GM23338 (cell line): ENCODE measurements at places on chromosomes 1 and 21.

DNA sequence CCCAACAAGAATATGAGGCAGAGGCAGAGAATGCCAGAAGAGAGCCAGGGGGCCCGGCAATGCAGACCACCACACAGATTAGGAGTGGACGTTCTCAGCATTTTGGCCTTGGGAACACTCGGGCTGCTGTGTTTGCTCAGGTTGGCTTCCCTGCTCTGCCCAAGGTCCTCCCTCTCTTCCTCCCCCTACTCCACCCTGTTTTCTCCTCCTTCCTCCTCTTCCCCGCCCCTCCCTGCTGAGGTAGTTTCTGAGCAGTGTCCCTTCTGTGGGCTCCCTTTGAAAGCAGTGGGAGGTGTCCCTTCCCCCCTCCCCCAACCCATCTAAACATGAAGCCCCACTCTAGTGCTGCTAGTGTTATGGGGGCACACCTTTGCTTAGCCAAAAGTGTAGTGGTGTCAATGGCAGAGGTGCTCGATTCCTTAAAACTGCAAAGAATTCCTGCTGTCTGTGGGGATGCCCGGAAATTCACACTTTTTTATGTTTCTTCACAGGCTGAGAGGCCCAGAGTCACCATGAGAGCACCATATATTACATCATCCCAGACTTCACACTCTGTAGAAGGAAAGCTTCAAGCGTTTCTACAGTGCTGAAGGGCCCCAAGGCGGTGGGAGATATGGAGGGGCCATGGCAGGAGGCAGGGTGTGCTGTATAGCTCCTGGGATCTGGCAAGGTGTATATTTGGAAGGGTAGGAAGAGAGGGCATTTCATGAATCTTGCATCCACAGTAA lies at the start of gene HHIPL2:
HHIPL2 (minus strand) TSS at position 161 of the 728 bp plus-strand sequence; CDS start at position 101, 60 bp downstream.
- peak; percentile 14 for DNase-seq

DNA sequence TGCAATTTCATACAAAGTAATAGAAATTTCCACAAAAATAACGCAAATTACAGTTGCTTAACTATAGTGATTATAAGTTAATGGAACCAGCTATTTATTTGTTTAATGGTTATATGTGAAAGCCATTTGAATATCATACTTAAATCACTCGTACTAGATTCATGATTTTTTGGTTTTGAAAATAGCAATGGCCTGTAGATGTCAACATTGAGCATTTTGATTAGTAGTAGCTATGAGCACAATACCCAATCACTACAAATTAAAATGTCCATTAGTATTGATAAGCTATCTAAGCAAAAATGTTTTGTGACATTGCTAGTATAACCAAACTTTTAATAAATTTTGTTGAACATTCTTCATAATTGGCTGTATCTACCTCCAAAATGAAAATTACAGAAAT lies 10.0 kb downstream of the COL24A1 start:
- no peak for DNase-seq

DNA sequence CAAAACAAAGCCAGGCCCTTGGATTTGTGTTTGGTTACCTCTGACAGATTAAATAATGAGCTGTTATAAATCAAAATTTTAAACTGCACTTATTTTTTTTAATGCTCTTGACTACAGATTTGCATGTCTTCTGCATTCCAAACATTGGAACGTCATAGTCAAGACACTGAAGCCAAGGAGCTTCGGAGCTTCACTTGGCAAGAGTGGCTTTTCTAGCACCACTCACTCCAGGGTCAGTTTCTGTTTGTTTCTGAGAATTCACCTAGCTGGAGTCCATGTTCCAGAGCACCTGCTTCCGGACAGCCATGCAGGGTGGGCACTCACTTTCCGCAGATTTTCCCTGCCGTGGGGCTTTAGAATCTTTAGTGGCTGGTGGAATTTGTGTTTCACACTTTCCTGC lies 202.9 kb downstream of the ZP4 start:
- no peak for DNase-seq

DNA sequence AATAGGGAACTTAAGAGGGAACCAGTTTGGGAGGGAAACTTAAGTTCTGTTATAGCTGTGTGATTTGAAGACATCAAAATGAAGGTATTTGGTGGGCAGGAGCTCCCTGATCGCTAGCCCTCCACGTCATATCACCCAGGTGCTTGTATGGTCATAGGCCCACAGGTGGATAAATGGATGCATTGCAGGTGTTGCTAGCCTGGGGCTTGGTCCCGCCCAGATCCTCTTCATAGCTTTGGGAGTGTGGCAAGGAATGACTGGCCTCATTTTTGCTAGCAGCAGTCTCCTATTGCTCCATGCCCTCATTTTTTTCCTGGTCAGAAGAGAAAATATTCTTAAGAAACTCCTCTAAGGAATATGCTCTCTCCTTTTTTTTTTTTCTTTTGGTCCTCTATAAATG lies 11.3 kb downstream of the GNPAT start:
- peak; percentile 21 for DNase-seq

- no peak for DNase-seq
Observed at GRCh38 chr21:16891821-16892220, 621.0 kb upstream of the CXADR start.

GRCh38 chr21:45290948-45291612 lies 3.4 kb upstream of the POFUT2 start:
- DNase-seq: no peak

GRCh38 chr21:42456457-42456856 lies 39.6 kb downstream of the RSPH1 start:
- DNase-seq: no peak

GRCh38 chr1:153513023-153513422 lies 22.8 kb downstream of the S100A6 start:
- no peak for DNase-seq

DNA sequence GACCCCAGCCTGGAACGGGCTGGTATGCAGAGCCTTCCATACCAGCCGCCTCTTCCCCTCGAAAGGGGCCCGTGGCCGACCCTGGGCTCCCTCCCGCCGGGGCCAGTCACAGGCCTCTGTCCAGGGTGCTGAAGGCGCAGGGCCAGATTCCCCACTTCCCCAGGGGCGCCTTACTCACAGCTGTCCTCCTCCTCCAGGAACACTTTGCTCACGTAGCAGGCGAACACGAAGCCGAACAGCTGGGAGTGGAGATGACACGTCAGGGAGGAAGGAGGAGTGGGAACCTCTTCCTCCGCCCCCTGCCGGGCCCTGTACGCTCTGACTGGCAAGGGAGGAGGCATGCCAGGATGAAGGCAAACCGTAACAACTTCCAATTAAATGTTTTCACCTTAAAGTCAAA lies 57.3 kb downstream of the NKAIN1 start:
- DNase-seq: peak; percentile 91

- no peak for DNase-seq
Observed at GRCh38 chr21:46173573-46173972, 10.7 kb downstream of the SPATC1L start.

- DNase-seq: no peak
Observed at GRCh38 chr1:155650231-155650757, 38.3 kb downstream of the YY1AP1 start.

- DNase-seq: no peak
Observed at GRCh38 chr1:92411511-92411910, 75.2 kb downstream of the GFI1 start.

DNA sequence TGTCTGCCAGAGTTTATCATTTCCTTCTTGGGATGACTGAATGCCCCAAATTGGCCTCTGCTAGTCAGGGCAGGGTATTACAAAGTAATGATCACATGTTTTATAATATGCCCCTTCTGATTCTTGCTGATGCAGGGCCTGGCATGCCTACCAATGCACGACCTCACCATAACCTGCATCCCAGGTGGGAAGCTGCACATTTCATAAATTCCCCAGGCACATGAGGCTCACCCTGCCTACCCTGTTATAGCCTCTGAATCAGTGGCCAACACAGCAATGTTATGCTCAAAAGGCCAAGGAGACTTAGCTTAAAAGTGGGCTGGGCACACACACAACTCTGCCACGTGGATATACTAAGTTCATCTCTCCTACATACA lies 28.0 kb upstream of the XPR1 start:
- no peak for DNase-seq

- DNase-seq: no peak
Observed at GRCh38 chr1:29638281-29638680, 402.0 kb downstream of the PTPRU start.

GRCh38 chr1:241639623-241640148 lies 483 bp downstream of the CHML start:
- DNase-seq: peak; percentile 65

- DNase-seq: no peak
Observed at GRCh38 chr1:168099337-168099801, 37.4 kb downstream of the GPR161 start.

DNA sequence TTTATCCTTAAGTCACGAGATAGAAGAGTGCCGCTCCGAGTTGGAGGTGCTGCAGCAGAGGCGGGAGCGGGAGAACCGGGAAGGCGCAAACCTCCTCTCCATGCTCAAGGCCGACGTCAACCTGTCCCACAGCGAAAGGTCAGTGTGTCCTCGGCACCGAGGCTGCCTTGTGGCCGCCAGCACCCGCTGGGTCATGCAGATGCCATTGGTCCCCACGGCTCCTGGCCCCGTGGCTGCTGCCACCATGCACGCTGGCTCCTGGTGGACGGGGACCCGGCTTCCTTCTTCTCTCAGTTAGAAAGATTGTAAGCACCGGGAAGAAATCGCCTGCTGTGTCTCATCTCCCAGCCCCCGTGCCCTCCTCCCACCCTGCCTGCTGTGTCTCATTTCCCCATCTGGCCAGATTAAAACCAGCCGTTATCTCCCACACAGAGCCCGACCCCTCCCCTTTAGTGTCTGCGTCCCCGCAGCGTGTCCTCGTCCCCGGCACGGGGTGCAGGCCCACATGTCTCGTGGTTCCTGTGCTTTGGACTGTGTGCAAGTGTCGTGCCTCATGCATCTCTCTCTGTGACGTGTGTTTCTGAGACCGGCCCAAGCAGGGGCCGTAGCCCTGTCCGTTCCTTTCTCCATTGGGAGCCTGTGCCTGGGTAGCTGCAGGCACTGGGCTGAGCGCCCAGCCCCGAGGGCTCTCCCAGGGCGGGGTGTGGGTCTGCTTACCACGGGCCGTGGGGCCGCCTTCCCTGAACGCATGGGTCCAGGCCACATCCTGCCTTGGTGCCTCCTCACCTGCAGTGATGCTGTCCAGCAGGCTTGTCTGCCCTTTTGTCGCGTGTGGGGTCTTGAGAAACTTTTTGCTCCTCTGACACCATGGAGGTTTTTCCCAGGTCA lies 62.1 kb downstream of the PCNT start:
- DNase-seq: no peak

- DNase-seq: no peak
Observed at GRCh38 chr1:94925004-94925403, 1.9 kb downstream of the CNN3 start.

- DNase-seq: no peak
Observed at GRCh38 chr1:73366734-73367413, 831.1 kb downstream of the LRRIQ3 start.

GRCh38 chr1:8821084-8821483 lies 3.6 kb upstream of the RERE start:
- DNase-seq: no peak

DNA sequence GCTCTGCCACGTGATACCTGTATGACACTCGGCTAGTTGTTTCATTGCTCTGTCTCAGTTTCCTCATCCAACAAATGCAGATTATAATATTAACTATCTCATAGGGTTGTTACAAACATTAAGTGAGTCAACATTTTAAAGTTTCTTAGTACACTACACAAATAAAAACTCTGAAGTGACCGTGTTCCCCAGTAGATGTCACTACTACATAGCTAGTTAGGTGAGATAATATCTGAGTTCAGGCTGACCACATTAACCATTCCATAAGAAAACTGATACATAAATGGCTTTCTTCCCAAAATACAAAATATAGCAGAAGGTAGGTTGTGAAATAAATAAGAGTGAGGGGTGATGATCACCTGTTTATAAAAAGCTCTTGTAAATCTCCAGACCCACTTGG lies 214.1 kb downstream of the NUF2 start:
- peak; percentile 59 for DNase-seq

- DNase-seq: no peak
Observed at GRCh38 chr1:164780111-164780812, 221.3 kb downstream of the PBX1 start.

DNA sequence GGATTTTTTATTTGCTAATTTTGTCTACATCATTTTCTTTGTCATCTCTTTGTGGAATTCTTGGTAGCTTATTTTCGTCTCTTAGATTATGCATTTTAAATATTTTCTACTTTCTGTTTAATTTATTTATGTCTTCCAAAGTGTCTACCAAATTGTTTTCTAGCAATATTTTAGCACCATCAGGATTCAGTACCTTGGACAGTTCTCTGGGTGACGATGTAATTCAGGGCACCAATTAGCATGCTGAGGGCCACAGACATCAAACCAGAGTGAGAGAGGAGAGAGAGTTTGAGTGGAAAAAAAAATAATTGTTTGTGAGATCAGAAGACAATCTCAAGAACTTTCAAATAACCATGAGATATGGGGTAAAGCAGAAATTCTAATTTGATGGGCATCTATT lies 169.8 kb upstream of the CXADR start:
- DNase-seq: peak; percentile 61

DNA sequence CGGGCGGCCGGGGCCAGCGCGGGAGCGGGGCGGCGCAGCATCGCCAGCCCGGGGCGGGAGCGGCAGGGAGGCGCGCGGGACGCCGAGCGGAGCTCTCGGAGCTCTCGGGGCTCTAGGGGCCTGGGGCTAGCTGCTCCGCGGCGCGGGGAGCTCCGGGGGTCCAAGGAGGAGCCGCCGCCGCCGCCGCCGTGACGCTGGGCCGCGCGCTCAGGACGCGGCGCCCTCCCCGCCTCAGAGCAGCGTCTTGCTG lies 147 bp downstream of the CLSTN1 start:
- no peak for DNase-seq

DNA sequence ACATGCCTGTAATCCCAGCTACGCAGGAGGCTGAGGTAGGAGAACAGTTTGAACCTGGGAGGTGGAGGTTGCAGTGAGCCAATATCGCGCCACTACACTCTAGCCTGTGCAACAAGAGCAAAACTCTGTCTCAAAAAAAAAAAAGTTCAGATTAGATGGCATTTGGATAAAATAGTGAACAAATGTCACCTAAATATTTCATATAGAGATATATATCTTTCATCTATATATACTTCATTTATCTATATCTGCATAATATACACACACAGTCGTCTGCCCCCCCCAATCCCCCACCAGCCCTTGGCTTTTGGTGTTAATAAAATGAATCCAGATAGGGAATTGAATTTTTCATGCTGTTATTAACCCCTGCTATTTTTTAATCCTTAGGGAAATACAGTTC lies 5.0 kb downstream of the PPP1R15B start:
- DNase-seq: no peak

DNA sequence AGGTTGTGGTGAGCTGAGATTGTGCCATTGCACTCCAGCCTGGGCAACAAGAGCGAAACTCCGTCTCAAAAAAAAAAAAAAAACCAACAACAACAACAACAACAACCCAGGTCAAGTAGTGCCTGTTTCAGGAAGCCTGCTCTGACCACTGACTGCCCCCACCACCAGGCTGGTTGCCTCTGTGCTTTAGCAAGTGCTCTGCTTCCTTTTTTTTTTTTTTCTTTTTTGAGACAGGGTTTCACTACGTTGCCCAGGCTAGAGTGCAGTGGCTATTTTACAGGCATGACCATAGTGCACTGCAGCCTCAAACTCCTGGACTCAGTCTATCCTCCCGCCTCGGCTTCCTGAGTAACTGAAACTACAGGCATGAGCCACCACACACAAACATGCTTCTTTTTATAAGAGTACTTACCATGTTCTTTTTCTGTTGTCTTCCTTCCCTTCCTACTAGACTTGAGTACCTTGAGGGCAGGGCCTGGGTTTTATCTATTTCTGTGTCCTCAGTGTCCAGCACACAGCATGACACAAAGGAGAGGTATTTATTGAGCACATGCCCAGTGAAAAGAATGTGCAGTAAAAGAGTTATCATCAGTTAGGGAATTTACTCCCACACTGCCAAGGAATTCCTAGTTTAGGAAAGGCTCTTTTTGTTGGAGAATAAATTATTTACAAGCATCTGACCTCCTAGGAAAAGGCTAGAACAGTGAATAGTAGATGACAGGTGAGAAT lies 9.9 kb upstream of the COA7 start:
- DNase-seq: no peak
